CD8-positive, alpha-beta T cell (primary cell): ENCODE measurements at places on chromosomes 5 and 9. TPM values are rescaled to one million over a fixed set of nuclear protein-coding genes. Genes with fewer than 3 reads are reported as not detected.

The ACER2 gene
- total RNA-seq = 1.2 TPM

The RPL12 gene
- 1,908 TPM for total RNA-seq

The PDE8B gene
- total RNA-seq = not detected

The GDNF gene
- total RNA-seq = not detected

The SUSD3 gene
- 20.6 TPM for total RNA-seq

The PRSS3 gene
- not detected for total RNA-seq
